ENCODE measurements at places on chromosomes 5 and 9.
A peak's percentile ranks its signal among the peaks of the same experiment; 100 is the strongest.

DNA sequence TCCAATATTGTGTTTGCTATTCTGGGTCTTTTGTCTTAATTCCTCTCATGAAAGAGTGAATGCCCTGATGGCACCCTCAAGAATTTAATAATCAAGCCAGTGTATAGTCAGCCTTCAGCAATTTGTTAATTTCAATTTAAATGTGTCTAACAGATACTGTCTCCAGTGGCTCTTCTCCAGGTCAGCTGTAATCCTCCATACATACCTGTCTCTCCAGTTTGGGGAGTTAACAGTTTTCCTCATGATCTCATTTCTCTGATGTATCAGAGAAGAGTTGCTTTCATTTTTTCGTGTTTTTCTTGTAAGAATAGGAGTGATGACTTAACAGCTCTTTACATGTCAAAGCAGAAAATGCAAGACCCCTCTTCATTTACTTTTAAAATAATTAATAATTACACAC is 500.3 kb upstream of the RORB start:
- no peak for DNase-seq

GRCh38 chr9:86516564-86516963 is 162.4 kb upstream of the TUT7 start:
- no peak for DNase-seq

DNA sequence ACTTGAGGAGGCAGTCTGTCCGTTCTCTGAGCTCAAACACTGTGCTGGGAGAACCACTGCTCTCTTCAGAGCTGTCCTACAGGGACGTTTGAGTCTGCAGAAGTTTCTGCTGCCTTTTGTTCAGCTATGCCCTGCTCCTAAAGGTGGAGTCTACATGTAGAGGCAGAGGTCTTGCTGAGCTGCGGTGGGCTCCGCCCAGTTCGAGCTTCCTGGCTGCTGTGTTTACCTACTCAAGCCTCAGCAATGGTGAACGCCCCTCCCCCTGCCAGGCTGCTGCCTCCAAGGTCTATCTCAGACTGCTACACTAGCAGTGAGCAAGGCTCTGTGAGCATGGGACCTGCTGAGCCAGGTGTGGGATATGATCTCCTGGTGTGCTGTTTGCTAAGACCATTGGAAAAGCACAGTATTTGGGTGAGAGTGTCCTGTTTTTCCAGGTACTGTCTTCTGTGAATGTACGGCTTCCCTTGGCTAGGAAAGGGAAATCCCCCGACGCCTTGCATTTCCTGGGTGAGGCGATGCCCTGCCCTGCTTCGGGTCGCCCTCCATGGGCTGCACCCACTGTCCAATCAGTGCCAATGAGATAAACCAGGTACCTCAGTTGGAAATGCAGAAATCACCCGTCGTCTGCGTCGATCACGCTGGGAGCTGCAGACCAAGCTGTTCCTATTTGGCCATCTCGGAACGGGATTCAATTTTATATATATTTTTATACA is 58.5 kb downstream of the CNTRL start:
- no peak for DNase-seq

GRCh38 chr5:142301540-142301939 is 23.3 kb downstream of the SPRY4 start:
- DNase-seq, result no peak

GRCh38 chr9:98427491-98427890 is 172.0 kb upstream of the TBC1D2 start:
- DNase-seq, result no peak

GRCh38 chr9:95729046-95729445 is 146.4 kb upstream of the ERCC6L2 start:
- DNase-seq, result no peak

GRCh38 chr9:90821697-90822096 is 20.1 kb downstream of the SYK start:
- no peak for DNase-seq

DNA sequence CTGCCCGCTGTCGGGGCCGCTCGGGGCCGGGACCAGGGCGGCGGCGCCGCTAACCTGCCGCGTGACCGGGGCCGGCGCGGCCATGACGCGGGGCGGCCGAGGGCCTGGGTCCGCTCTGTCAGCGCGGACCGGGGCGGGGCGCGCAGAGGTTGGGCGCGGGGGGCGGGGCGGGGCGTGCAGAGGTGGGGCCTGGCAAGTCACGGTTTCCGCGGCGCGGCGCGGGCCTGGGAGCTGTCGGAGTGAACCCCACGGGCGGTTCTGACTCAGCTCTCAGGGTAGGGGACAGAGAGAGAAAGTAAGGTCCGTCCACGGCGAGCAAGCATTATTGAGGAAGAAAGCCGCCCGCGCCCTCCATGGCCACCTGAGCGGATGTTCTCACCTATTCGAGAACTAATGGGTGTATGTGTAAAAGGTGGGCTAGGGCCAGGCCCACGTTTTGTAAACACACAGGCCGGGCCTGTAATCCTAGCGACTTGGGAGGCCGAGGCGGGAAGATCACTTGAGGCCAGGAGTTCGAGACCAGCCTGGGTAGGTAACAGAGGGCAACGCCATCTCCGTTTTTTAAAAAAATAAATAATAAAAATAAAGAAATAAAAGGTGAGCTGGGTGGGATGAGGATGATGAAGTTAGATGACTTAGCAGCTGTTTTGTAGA is at the start of gene PRXL2C:
TSS of gene PRXL2C (minus strand) at position 120 of the 654 bp plus-strand sequence. CDS start at position 84, 36 bp downstream.
- peak; percentile 88 for DNase-seq

DNA sequence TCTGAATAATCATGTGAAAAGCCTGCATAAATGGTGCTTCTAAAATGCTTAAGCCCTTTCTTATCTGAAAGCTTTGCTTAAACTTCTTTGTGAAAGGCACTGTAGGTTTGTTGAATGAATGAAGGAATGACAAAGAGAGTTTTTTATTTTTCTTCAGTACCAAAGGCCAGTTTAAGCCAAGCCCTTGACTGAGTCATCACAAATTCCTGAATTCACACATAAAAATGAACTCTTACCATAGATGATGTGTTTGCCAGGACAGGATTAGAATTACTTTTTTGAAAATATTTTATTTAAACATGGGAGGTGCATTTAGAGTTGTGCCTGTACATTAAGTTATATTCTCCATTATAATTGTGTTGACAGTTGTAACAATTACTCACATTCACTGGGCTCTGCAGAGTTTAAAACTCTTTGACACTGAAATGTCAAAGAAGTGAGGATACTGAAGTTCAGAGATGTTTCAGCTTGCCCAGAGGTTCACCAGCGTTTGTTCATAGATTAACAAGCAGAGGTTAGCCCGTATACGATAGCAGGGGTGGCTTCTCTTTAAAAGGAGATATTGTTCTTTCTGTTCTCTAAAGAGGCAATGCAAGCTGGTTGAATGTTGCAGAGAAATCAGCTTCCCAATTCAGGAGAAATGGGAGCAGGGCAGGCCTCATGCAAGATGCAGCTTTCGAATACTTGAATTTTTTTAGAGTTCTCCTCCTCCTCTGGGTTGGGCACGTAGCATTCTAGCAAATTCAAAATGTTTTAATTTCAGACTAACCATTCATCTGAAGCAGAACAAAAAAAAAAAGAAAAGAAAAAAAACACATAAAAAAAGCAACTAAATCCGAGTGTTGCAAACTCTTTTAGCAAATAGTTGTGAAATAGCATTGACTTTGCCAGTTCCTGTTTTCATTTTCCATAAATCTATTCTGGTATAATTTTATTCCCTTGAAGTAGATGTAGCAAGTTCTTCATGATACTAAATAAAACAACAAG is 358.7 kb upstream of the KLF4 start:
- DNase-seq, result no peak

- no peak for DNase-seq
These were observed 458.4 kb upstream of the C9orf72 start for GRCh38 chr9:28031521-28032267.

DNA sequence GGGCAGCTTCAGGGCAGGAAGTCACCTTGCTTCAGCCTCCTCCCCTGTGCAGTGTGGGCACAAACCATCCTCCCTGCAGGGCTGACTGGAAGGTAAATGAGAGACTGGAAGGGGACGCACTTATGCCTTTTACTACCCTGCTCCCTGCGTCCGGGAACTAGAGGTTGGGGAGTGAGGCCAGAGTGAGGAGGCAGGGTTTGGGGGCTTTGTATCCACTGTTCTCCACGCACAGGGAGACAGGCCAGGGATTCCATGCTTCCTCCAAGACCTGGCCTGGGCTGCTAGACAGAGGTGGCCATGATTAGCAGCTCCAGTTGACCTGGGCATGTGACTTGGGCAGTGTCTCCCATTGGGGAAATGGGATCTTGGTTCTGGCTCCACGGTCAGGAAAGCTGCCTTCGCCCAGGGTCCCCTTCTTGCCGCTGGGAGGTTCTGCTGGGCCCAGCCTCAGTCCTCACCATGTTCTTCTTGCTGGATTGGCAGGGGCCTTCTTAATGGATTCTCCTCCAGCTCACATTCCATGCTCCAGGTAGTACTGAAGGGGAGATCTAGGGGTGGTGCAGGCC is 37.0 kb upstream of the PSD2 start:
- peak; percentile 8 for DNase-seq

DNA sequence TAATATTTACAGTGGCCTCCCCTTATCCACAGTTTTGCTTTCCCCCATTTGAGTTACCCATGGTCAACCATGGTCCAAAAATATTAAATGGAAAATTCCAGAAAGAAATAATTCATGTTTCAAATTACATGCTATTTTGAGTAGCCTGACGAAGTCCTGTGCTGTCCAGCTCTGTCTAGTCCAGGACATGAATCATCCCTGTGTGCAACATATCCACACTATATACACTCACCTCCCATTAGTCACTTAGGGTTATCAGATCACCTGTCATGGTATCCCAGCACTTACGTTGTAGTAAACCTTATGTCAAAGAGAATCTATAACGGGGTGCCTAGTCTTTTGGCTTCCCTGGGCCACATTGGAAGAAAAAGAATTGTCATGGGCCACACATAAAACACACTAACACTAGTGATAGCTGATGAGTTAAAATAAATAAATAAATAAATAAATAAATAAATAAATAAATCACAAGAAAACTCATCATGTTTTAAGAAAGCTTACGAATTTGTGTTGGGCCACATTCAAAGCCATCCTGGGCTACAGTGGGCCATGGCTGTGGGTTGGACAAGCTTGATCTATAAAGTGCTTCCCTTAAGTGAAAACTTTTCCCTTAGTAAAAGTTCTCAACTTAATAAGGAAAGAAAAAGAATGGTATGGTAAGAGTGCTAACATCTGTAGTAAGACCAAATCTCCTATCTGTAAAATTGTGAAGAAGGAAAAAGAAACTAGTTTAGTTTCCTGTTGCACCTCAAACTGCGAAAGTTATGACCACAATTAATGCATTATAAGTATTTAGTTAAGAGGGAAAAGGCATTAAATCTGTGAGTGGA is 15.9 kb upstream of the OMD start:
- DNase-seq, result no peak

DNA sequence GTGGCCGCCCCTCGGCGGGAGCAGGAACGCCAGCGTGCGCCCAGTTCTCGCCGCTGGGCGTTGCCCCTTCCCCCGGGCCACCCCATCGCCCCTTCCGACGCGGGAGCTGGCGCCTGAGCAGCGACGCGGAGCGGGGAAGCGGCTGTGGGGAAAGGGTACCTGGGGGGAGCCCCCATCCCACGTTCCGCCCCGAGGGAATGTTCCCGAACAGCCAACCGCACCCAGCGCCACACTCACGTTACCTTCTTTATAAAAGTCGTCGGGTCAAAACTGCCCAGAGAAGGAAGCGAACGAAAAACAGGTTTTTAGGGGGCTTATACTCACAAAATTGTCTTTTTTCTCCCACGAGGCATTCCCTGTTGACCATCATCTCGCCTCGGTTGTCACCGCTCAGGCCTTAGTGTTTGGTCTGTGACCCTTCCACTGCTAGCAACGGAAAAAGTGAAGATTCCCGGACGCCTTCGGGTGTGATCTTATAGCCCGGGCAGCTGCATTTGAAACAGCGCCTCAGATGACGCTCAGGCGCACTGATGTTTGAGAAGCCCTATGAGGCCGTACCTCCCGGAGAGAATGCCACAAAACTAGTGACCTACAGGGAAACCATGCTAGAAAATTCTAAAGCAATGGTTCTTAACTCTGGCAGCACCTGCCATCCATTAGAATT is 475 bp upstream of the GOLM1 start:
- peak; percentile 71 for DNase-seq

- no peak for DNase-seq
These were observed 77.6 kb downstream of the ADAMTS2 start for GRCh38 chr5:179267671-179268083.

- no peak for DNase-seq
These were observed 9.1 kb downstream of the TTC33 start for GRCh38 chr5:40746703-40747102.

DNA sequence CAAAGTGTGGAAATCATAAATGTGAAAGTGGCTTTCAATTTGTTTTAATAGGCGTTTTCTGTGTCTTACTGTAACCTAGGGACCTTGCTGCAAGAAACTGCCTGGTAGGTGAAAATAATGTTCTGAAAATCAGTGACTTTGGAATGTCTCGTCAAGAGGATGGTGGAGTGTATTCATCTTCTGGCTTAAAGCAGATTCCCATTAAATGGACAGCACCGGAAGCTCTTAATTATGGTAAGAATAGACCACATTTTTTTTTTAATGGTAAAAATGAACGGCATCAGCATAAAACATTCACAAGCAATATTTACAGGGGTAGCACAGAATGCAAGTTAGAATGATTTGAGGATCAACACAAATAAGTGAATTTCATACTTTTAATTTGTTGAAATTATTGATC is 229.1 kb downstream of the PJA2 start:
- DNase-seq, result no peak

- no peak for DNase-seq
These were observed 86.0 kb downstream of the GCNT4 start for GRCh38 chr5:74966141-74967026.

DNA sequence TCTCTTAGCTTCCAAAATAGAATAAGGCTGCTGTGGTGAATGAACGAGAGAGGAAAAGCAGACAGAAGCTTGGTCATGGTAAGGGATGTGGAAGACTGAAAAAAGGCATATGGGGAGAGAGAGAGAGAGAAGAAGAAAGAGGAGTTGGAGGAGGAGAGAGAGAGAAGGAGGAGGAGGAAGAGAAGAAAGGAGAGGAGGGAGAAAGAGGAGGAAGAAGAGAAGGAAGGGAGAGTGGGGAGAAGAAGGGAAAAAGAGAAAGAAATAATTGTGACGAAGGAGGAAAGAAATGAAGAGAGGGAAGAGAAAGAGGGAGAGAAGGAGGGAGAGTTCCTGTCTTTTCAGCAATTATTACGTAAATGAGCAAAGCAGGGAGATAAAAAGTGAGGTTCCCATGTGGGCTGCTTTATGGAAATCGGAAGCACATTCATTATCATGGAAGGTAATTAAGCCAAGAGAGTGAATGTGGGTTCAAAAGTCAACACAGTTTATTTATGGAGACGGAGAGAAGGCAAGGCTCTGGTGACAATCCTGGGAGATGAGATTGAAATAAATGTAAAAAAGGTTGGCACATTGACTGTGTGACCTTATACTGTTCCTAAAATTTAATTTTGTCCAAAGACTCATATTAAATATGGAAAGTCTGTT is 611.2 kb downstream of the KIF4B start:
- no peak for DNase-seq

Data from left hindlimb (tissue), 1 donor.